ENCODE measurements at places on chromosomes 6 and 20. TPM values are rescaled to one million over a fixed set of nuclear protein-coding genes. Genes with fewer than 3 reads are reported as not detected.

- DNase-seq: no peak
Measured at GRCh38 chr6:111759331-111759835, 113.9 kb downstream of the FYN start.

GRCh38 chr6:88111991-88112390, 54.2 kb downstream of the CNR1 start:
- no peak for DNase-seq

DNA sequence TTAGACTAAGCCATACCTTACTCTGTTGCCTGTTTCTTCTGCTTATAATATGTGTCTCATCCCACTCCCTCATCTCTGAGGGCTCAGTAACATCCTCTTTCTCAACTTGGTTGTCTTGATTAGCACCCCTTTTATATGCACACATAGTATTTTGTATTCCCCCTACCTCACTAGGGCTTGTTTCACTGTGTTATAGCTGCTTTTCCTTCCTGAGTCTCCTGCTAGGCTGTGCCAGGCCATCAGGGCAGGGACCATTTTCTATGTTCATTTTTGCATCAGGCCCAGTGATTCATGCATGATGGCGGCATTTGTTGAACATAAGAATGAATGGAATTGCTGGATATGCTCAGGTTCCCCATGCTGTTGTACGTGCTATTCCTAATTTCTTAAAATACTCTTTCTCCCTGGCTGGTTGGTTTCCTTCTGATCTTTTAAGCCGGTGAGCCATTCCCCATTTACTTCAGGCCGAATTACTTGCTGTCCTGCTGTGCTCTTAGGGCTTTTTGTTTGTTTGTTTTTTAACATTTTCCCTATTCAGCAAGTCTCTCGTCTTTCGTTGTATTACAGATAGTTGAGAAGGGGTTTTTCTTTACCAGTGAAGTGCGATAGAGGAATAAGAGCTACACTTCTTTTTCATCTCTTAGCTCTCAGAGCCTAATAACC, 183.2 kb downstream of the CARMIL1 start:
- DNase-seq: no peak

The SLC25A27 gene
- 18.1 TPM for total RNA-seq

- no peak for DNase-seq
Measured at GRCh38 chr6:137801352-137802114, 65.5 kb upstream of the TNFAIP3 start.

The TMC2 gene
- total RNA-seq: not detected

The LY86 gene
- total RNA-seq: not detected

- no peak for DNase-seq
Measured at GRCh38 chr6:81308577-81309279, 443.8 kb downstream of the TENT5A start.

- no peak for DNase-seq
Measured at GRCh38 chr6:802701-803100, 109.8 kb upstream of the EXOC2 start.

DNA sequence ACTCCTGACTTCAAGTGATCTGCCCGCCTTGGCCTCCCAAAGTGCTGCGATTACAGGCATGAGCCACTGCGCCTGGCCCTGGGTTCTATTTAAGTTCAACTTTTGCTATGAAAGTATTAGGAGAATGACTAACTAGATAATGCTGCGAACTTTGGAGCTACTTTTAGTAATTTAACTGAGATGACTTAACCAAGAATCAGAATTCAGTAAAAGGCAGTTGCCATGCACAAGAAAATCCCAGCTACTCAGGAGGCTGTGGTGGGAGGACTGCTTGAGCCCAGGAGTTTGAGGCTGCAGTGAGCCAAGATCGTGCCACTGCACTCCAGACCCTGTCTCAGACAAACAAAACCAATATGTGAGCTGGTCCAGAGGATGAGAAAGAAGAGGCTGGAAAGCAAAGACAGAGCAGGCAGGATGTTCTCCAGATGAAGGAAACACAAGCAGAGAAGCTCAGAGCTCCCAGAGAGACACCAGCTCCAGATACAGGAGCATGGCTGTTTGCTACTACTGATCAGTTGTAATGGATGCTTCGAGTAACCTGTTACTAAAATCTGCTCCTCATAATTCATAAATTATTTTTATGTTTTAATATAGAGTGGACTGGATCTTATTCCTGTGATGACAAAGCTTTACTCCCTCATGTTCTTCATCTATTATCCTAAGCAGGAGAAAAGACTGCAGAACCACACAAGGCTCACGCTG, 23.9 kb downstream of the ZNF217 start:
- DNase-seq: no peak

GRCh38 chr6:72524011-72524645, 97.7 kb upstream of the KCNQ5 start:
- no peak for DNase-seq

DNA sequence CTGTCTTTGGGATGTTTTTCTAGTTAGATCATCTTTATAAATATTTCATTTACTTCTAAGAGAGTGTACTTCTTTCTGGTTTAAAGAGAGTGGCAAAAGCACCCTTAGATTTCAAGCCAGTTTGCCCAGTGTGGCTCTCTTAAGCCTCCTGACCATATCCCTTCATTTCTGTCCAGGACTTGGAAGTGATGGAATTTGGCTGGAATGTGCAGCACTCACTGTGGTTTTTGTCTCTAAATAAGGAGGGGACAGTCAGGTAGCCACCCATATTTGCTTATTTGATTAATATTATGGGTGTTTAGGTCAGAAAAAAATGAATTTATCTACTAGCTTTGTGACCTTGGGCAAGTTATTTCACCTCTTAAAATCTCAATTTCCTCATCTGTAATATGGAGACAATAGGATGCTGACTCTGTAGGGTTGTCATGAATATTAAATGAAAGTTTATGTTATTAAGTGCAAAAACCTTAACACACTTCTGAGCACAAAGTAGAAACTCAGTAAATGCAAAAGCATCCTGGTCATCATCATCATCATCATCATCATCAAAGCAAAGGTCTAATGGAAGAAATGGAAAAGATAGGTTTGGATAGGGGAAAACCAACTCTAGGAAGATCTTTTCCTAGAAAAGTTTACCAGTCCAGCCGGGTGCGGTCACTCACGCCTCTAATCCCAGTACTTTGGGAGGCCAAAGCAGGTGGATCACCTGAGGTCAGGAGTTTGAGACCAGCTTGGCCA, 3.1 kb downstream of the CRYBG1 start:
- DNase-seq: no peak

Data from endodermal cell (in vitro differentiated cells).